ENCODE measurements at places on chromosomes 2 and 18.

DNA sequence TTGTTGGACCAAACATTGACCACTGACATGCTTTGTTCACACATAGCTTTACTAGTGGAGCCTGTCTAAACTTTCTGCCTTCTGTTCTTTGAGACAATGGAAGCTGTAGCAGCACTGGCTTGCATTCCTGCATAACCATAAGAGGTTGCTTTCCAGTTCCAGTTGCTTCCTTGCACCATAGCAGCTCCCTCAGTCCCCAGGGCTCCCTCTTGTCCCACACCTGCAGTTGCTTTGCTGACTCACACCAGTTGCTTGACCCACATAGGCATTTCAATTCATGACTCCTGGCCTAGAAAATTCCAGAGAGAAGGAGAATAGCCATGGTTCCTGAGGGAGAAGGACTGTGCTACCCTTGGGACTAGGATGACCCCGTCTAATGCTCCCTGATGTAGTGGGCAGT lies 20.9 kb downstream of the SGPP2 start:
- H3K4me1 ChIP-seq: peaks cover 2% of the 10 kb centered on the region
- H3K36me3 ChIP-seq: no peaks in the 10 kb centered on the region
- H3K27ac ChIP-seq: no peak overlapping the region
- no peak for DNase-seq

- no peaks in the 10 kb centered on the region for H3K36me3 ChIP-seq
- H3K4me3 ChIP-seq: no peak overlapping the region
- no peaks in the 10 kb centered on the region for H3K27me3 ChIP-seq
Measured at GRCh38 chr2:68946117-68946516, 6.6 kb downstream of the GKN2 start.

GRCh38 chr2:167209784-167210183 lies 321.5 kb downstream of the XIRP2 start:
- no peaks in the 10 kb centered on the region for H3K36me3 ChIP-seq
- H3K4me3 ChIP-seq: no peak overlapping the region
- H3K27ac ChIP-seq: no peak overlapping the region
- DNase-seq: no peak
- H3K4me1 ChIP-seq: no peaks in the 10 kb centered on the region

- no peaks in the 10 kb centered on the region for H3K27me3 ChIP-seq
- H3K27ac ChIP-seq: no peak overlapping the region
- H3K36me3 ChIP-seq: no peaks in the 10 kb centered on the region
- no peak for DNase-seq
- no peak overlapping the region for H3K4me3 ChIP-seq
Measured at GRCh38 chr18:21254576-21254975, 12.5 kb downstream of the GREB1L start.

DNA sequence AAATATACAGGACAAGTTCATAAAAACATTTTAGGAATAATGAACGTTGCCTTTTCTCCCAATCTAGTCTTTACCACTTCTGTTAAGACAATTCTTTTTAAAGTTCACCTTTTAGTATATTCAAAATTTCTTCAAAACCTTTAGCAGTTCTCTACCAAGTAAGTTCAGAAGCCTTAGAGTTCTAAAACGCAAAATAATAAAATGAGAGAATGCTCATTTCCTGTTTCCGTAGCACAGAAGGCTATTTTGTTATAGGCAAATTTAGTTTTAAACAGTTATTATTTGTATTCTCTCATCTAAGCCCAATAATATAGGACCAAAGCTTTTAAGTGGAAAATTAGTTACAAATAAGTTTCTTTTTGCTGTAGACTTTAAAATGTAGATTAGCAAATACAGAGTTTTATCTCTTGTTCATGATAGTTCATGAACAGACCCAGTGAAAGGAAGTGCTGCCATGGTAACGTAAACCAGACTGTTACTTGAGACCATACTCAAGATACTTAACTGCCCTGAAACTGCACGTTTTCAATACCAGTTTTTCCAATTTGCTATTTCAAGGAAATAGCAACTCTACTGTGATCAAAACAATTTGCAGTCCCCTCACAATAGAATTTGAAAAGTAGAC lies 173.1 kb upstream of the STON1 start:
- no peak overlapping the region for H3K4me3 ChIP-seq
- H3K27me3 ChIP-seq: no peaks in the 10 kb centered on the region
- H3K4me1 ChIP-seq: peaks cover 2% of the 10 kb centered on the region
- no peak overlapping the region for H3K27ac ChIP-seq
- H3K36me3 ChIP-seq: no peaks in the 10 kb centered on the region
- no peak for DNase-seq

- no peak overlapping the region for H3K4me3 ChIP-seq
- no peak for DNase-seq
- no peaks in the 10 kb centered on the region for H3K27me3 ChIP-seq
- no peaks in the 10 kb centered on the region for H3K36me3 ChIP-seq
- H3K27ac ChIP-seq: no peak overlapping the region
- no peaks in the 10 kb centered on the region for H3K4me1 ChIP-seq
Measured at GRCh38 chr2:31654241-31654640, 73.5 kb upstream of the SRD5A2 start.

GRCh38 chr2:19124135-19124534 lies 234.3 kb downstream of the OSR1 start:
- H3K4me3 ChIP-seq: no peak overlapping the region
- no peak for DNase-seq
- H3K36me3 ChIP-seq: no peaks in the 10 kb centered on the region
- H3K4me1 ChIP-seq: no peaks in the 10 kb centered on the region

DNA sequence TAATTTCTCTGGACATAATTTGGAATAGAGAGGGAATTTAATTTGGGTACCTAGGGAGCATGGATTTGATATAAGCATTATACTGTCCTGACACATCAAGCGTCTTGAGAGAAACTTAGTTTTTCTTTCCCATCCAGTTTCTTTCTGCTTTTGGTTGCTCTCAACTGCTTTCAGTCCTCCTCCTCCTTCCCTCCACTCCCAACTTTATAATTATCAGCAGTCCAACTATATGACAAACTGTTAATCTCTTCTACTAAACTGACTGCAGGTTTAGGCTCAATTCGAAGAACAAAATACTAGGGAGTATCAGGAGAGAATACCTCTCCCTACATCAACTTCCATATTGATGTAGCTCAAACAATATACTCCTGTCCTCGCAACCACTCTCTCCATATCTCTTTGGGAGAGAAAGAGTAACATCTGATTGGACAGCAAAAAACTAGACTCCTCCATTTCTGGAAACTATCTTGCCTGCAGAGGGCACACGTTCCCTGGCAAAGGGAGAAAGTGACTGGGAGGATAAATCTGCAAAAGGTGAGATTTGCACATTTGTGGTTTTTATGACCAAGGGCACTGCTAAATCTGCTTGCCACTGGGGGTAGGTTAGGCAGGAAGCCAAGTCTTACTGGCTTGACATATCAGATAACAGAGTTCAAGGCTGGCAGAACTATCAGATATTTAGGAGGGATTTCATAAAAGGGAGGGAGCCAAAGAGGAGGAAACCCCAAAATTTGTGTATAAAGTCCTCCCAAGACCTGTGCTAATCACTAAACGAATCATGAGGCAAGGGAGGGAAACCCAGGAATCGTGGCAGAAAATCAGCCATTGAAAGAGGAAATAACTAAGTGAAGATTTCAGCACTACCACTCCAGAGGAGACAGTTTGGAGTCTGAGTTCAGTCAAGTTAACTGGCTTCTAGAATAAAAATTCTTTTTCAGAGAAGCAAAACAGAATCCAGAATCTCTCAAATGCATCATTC lies 40.0 kb downstream of the ICA1L start:
- no peak overlapping the region for H3K27ac ChIP-seq
- no peaks in the 10 kb centered on the region for H3K36me3 ChIP-seq
- DNase-seq: no peak
- H3K4me1 ChIP-seq: no peaks in the 10 kb centered on the region
- no peak overlapping the region for H3K4me3 ChIP-seq
- H3K27me3 ChIP-seq: no peaks in the 10 kb centered on the region

- H3K4me1 ChIP-seq: peaks cover 5% of the 10 kb centered on the region
- no peak overlapping the region for H3K4me3 ChIP-seq
- H3K27ac ChIP-seq: no peak overlapping the region
- no peaks in the 10 kb centered on the region for H3K36me3 ChIP-seq
- DNase-seq: no peak
- H3K27me3 ChIP-seq: no peaks in the 10 kb centered on the region
Measured at GRCh38 chr2:168239281-168239680, 8.1 kb downstream of the STK39 start.

GRCh38 chr2:179247318-179248023 lies 17.2 kb downstream of the SESTD1 start:
- H3K4me3 ChIP-seq: no peak overlapping the region
- H3K27ac ChIP-seq: no peak overlapping the region
- no peaks in the 10 kb centered on the region for H3K27me3 ChIP-seq
- H3K36me3 ChIP-seq: no peaks in the 10 kb centered on the region
- H3K4me1 ChIP-seq: peaks cover 2% of the 10 kb centered on the region

DNA sequence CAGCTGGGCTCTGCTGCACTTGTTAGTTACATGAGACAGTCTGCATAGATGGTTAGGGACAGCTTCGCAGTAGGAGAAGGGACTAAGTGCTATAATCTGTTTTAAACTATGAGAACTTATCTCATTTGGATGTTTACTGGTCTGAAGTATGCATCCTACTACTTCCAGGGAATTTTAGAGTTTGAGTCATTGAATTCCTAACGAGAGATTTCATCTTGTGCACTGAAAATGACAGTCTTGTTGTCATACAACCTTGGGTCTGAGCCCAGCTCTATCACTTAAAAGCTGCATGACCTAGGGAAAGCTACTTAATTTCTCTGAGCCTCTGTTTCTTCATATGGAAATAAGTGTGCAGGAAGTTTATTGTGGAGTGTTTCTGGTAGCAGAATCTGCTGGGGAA lies 78.4 kb downstream of the TRIM43 start:
- no peak for DNase-seq
- no peaks in the 10 kb centered on the region for H3K36me3 ChIP-seq
- no peaks in the 10 kb centered on the region for H3K4me1 ChIP-seq

DNA sequence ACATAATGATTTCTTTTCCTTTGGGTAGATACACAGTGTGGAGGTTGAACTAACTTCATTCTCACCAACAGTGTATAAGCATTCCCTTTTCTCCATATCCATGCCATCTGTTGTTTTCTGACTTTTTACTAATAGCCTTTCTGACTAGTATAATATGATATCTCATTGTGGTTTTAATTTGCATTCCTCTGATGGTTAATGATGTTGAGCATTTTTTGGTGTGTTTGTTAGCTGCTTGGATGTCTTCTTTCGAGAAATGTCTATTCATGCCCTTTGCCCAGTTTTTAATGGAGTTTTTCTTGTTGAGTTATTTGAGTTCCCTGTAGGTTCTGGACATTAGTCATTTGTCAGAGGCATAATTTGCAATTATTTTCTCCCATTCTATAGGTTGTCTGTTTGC lies 59.8 kb downstream of the MARCHF4 start:
- H3K36me3 ChIP-seq: no peaks in the 10 kb centered on the region
- no peak overlapping the region for H3K27ac ChIP-seq
- no peak for DNase-seq
- H3K4me1 ChIP-seq: no peaks in the 10 kb centered on the region
- H3K4me3 ChIP-seq: no peak overlapping the region

- no peaks in the 10 kb centered on the region for H3K36me3 ChIP-seq
- no peak overlapping the region for H3K4me3 ChIP-seq
- no peaks in the 10 kb centered on the region for H3K4me1 ChIP-seq
- DNase-seq: no peak
- no peak overlapping the region for H3K27ac ChIP-seq
Measured at GRCh38 chr2:22694856-22695255, 690.1 kb upstream of the KLHL29 start.

DNA sequence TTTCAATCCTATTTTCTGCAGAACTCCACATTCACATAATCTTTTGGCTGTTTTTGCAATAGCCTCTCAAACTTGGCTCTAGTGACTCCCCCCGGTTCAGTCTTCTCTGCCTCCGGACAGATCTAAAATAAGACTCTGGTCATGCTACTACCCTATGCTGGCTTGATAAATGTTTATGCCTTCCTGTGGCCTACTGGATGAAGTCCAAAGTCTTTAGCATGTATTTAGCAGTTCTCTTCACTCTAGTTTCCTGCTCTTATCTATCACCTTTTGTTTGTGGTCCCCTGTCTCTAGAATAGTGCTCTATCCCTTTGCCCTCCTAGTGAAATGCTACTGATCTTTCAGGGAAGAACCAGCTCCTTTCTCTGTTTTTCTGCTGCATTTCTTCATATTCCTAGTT lies 14.4 kb downstream of the ADCYAP1 start:
- peaks cover 2% of the 10 kb centered on the region for H3K4me1 ChIP-seq
- no peak for DNase-seq
- H3K27ac ChIP-seq: no peak overlapping the region
- no peaks in the 10 kb centered on the region for H3K36me3 ChIP-seq
- H3K4me3 ChIP-seq: no peak overlapping the region

Measured in aorta (tissue), 5 donors.